Stimulated activated CD8-positive, alpha-beta memory T cell treated with anti-CD3 and anti-CD28 coated beads, Interleukin-4, amount 100 ng/mL, for 4 hours (primary cell): ENCODE measurements at places on chromosomes 11 and 22.

DNA sequence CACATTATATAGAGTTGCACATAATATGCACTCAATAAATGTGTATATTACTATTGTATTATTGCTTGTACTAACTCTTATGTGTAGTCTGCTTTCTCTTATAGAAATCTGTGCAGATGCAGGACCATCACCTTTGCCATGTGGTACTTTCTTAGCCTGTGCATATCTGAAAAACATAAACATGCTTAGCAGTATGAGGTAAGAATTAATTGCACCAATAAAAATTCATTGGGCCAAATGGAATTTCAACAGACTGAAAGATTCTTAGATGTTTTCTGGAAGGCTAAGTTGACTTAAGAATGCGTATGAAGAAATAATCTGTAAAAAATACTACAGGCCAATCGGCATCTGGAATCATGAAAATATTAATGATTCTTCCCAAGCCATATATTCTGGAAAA lies 55.3 kb downstream of the TRPC6 start:
- no peak for DNase-seq

- no peak for DNase-seq
These were observed 30.4 kb upstream of the TYR start for GRCh38 chr11:89147229-89147628.

DNA sequence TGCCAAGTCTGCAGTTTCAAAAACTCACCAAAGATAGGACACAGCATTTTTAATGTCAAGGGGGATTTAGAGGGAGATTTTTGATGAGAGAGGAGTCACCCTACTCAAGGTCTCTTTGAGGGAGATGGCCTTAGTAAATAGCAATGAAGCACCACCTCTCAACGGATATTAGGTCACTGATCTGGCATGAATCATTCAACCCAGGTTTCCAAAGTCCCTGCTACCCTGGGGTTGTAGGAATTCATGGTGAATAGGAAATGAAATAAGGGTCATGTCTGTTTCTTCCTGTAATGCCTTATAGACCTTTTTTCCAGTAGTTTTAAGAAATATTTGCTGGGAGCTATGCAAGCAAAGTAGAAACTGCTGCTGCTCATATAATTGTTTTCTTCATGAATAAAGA lies 2154.9 kb downstream of the LRRC4C start:
- DNase-seq, result no peak

- DNase-seq, result no peak
These were observed 14.1 kb downstream of the WT1 start for GRCh38 chr11:32420937-32421901.

- no peak for DNase-seq
These were observed 210.5 kb upstream of the ISX start for GRCh38 chr22:34855471-34855870.

- DNase-seq, result no peak
These were observed 9.8 kb downstream of the APOL5 start for GRCh38 chr22:35727436-35727835.

DNA sequence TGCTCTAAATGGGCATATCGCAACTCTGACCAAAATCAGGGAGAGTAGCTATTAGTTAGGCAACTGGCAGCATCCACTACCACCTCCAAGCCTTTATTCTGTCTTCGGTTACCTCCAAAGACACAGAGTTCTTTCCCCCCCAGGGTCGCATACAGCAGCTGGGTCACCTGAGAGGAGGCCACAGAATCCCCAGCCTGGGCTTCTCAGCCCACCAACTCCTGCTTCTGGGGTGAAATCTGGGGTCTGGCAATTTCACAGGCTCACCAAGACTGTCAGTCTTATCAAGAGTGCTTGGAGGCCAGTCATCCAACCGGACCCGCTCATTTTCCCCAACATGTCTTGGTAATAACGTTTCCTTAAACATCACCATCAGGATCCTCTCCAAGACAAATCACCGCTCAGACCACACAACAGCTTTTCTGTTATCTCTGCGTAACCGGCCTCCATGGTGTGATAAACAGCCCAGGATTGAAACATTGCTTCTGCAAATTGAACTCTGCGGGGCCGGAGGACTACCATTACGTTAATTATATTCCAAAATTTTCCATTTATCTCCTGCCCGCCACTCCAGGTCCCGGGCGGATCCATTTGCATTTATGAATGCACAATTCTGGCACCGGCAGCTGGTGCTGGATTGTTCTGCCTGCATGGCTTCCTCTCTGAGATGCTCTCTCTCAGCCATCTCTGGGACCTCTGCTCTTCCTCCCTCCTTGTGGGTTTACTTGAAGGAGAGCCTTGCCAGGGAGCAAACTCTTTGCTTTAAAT lies 35.6 kb downstream of the RTL6 start:
- DNase-seq, result no peak

DNA sequence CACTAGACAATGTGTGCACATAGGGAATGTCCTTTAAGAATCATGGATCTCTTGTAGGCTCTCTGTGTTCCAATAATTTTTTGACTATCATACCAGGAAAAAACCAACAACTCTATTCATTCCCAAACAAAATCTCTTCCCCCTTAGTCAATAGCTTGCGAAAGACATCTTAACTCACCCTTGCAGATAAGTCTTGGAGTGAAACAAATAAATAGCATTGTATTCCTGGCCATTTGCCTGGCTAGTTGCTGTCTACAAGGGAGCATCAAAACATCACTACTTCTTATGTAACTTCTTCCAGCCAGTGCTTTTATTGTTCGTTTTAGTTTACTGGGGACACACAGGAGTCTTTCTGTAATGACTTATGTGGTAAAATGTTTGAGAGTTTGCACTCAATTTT lies 29.4 kb downstream of the SCN3B start:
- no peak for DNase-seq

DNA sequence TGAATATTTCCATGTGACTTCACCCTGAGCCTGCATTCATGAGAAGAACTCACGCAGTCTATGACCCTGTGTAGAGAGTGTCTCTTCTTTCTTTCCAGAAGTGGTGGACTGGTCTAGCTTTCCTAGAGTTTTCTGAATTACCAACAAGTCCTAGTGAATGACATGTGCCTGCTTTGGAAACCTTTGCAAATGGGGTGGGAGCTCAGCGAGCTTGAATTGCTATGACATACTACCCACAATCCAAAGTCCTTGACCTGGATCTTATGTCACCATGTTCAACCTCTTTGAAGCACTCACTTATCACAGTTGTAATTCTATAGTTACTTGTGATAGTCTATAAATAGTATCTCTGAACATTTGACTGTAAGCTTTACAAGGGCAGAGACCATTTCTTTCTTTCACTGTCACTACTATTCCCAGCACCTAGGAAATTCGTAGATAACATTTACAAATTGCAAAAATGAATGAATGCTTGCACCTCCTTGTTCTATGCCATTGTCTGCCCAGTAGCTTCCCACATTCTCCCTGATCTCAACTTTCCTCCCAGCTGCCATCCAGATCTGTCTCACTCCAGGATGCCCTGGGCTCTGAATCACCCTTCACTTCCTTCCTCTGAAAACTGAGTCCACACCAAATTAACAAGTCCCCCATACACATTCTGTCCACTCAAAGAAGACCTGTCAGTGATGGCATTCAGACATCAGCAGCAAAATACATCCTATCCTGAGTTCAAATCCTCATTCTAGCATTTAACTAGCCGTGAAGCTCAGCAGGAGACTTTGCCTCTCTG lies 201.9 kb upstream of the SESN3 start:
- no peak for DNase-seq
